ENCODE measurements at places on chromosomes 7 and 10.

- DNase-seq = no peak
Measured at GRCh38 chr7:1210321-1210978, 22.2 kb upstream of the UNCX start.

DNA sequence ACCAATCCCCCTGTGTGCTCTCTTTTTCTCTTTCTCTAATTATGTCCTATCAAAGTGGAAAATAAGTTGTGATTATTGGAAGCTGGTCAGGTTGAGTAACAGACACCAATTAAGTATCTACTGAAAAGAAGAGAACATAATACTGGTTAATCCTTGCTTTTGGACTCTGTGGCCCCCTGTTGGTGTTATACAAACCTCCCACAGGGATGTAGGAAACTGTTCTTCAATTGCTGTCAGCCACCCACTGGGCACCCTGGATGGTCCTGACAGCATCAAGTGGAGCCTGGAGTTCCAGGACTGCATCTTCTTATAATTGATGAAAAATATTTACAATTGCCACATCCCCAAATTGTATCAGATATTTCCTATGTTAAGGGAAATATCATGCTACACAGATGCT is 939.7 kb downstream of the KCNMA1 start:
- no peak for DNase-seq

- DNase-seq = no peak
Measured at GRCh38 chr10:78359640-78360091, 326.0 kb downstream of the RPS24 start.

- no peak for DNase-seq
Measured at GRCh38 chr7:110205899-110206298, 885.0 kb upstream of the LRRN3 start.

DNA sequence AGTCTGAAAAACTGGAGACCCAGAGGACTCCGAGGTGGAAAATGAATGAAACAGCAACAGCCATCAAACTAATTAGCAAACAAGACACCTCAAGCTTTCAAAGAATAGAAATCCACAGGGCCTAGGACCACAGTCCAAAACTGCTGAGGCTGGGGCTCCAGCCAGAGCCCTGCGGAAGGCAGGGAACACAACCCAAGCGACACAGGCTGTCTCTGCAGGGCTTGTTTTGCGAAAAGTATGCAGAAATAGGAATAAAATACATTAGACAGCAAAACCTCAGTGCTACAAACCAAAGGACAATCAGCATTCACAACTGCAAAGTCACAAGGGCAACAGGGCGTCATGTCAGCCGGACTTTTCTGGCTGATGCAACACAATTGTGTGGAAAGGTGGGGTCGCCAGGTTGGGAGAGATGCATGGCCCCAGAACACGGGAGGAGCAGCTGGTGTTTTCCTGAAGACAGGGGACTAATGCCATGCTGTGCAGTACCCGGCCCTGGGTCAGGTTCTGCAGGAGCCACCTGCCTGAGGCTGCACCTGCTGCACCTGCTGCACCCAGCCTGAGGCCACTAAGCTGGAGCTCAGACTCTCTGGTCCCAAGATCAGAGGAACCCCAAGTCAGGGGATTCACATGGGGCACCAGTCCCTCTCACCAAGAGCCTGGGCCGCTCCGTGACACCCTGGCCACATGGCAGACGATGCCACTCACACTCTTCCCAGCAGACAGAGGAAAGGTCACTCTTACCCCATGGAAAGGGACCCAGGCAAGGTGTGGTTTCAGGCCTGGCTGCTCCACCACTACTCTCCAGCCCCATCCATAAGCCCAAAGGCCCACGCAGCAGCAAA is 74.2 kb downstream of the MAD1L1 start:
- no peak for DNase-seq

GRCh38 chr7:50679218-50680007 is 103.3 kb downstream of the GRB10 start:
- no peak for DNase-seq

- DNase-seq = peak; percentile 91
Measured at GRCh38 chr10:100340948-100341847, 5.8 kb upstream of the SCD start.

DNA sequence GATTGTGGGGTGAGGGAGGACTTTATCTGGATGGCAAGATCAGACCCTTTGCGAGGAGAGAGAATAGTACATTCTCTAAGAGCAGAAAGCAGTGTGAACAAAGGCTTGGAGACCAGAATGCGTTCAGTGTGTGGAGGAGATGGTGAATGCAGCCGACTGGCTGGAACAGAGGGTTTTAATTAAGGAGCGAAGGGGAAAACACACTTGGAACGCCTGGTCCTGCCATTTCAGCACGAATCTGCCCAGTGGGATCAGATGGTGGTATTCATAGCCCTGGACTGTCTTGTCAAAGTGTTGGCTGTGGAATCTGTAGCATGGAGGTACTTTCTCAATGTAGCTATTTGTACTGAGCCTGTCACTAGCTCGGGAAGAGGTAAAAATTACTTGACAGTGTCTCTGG is 260.9 kb downstream of the SLC25A13 start:
- DNase-seq = no peak

DNA sequence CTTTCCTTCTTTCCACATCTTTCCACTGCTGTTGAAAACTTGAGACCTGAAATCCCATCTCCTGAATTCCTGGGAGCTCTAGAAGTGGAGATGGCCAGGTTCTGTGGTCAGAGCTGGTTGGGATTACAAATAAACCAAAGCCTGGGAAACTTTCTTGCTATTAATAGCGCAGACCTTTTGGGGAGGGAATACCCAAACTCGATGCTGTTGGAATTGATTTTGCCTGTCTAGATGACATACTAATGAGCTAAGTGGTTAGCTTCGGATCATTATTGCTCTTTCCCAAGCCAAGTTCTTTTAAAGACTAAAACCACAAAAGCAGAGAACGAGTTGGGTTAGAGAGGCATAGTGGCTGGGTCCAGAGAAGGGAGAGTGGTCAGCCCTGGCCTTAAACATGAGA is 76.6 kb downstream of the TCF7L2 start:
- DNase-seq = no peak

DNA sequence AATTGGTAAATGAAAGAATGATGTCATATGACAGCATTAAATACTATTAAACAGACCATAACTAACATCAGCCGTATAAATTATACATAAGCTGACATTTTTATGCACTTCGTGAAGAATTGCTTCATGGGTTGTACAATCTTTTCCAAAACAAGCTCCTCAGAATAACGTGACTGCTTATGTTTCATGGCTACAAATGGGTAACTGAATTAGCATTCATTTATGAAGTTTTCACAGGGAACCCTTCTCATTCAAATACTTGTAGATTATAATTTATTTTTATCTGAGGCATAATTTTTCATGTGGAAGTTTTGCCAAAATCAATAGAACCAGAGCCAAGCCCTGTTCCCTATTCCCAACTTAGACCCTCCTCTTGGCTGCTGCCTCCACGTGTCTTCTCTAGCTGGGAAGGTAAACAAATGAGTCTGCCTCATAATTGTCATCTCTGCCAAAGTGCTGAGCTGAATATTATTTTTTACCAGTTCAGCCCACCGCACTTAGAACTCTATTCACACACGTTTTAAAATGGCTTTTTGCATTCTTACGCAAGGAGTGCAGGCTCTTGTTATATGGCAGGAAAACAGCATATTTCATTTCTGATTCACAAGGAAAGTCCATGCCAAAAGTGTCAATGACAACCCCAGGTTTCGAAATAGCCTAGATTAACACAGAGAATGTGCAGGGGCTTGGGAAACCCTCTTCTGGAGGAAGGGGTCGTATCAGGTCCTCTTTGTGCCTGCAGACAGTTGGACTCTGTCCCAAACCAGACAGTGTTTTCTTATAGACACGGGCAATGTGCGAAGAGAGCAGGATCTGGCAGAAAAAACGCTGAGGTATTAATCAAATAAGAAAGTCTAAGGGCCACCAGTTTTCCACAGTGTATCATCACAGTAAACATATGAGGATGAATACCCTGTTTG is 370.7 kb upstream of the MGMT start:
- DNase-seq = peak; percentile 90

DNA sequence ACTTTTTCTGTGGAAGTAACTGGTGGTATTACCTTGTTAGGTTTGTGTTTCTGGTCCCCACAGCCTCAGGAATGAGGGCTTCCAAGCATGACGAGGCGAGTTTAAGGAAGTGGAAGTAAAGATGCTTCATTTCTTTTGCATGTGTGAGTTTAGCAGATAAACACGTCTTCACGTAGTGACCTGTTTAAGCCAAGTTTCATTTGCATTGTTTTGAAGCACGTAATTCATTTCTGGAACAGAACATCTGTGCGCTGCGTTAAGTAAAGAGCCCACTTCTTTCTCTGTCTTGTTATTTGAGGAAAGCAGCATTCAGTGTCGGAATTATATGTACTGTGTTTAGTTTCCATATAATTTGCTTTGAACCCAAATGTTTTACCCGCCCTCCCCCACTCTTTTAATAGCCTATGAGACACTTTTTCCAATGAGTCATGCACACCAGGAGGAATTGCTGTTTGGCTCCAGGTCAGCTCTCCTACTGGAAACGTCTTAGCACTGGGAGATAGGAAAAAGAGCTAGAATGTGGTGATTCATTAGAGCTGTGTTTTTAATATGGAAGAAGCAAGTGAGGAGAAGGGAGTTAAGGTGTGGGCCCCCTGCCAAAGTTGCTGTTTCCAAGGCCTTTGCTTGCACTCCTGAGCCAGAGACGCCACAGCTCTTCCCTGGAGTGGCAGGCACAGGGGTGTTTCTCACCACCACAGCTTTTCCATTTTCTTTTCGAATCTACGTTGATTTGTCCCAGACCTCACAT is 36.7 kb downstream of the BTBD16 start:
- DNase-seq = peak; percentile 88

DNA sequence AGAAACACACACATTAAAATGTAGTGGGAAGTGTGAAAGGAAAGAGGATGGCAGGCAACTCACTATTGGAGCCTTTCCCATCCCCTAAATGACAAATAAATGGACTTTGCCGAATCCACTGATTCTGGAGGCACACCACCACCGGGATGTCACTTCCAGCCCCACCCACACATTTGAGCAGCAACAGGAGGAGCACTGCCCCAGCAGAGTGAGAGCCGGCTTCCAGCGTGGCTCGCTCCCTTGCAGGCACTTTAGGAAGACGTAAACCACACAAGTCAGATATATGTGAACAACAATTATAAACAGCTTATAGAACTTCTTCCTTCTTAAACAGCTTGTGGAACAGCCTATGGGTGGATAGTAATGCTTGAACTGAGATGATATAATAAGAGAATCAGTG is 191.0 kb downstream of the DGKI start:
- DNase-seq = no peak

GRCh38 chr7:143902332-143902899 is 440 bp upstream of the TCAF1 start:
- DNase-seq = no peak

DNA sequence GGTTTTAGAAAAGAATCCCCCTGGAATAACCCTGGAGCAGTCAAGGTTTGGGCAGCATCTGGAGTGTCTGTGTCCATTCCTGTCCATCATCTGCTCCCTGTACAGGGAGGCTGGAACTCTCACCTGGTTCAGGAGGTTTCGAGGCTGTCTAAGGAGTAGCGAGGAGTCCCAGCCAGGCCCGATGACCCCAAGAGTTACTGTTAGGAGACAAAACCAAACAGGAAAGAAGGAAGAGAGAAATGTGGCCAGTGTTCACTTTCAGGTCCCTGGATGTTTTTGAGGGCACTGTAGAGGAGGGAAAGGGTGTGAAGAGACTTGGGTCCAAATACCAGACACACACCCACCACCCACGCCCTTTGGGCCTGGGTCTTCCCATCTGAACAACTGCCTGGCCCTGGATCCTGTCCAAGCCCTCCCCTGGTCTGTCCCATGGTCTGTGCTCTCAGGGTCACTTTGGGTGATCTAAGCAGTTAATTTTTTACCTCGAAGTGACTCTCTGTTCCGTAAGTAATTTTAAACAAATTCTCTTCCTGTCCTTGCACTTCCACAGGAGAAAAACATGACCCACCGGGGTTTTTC is 117.1 kb downstream of the ZMIZ1 start:
- DNase-seq = no peak

GRCh38 chr10:75234683-75235374 is 928 bp downstream of the COMTD1 start:
- no peak for DNase-seq

- no peak for DNase-seq
Measured at GRCh38 chr7:43768201-43768886, 9.9 kb downstream of the BLVRA start.

GRCh38 chr10:2610946-2611345 is 456.4 kb upstream of the PFKP start:
- no peak for DNase-seq

- no peak for DNase-seq
Measured at GRCh38 chr10:28113202-28113601, 114.3 kb upstream of the ODAD2 start.

DNA sequence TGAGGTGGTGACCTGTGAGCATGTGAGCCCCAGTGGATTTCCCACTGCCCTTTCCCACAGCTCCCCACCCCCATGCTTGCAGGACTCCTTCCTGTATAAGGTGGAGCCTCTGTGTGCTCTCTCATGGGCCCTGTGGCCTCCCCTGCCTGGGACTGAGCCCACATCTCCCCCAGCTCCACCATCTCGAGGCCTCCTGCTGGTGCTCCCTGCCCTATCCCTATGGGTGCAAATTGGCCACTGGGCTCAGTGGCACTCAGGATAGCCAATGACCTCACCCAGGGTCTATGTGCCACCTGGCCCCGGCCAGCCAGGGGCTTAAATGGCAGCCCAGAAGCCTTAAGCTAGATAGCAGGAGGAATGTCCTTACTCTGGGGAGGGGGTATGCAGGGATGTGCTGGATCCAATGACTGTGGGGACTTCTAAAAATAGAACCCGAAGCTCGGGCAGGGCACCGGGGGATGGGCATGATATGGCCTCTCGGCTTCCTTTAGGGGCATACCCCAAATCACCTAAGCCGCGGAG is 2.0 kb downstream of the LDB3 start:
- no peak for DNase-seq

- no peak for DNase-seq
Measured at GRCh38 chr7:142983825-142984224, 21.7 kb upstream of the KEL start.

GRCh38 chr7:140673774-140674155 is 1.0 kb downstream of the ADCK2 start:
- DNase-seq = no peak
